ENCODE measurements at places on chromosomes 16 and 17.

- no peak for DNase-seq
These were observed 541 bp downstream of the GPT2 start for GRCh38 chr16:46884513-46885293.

DNA sequence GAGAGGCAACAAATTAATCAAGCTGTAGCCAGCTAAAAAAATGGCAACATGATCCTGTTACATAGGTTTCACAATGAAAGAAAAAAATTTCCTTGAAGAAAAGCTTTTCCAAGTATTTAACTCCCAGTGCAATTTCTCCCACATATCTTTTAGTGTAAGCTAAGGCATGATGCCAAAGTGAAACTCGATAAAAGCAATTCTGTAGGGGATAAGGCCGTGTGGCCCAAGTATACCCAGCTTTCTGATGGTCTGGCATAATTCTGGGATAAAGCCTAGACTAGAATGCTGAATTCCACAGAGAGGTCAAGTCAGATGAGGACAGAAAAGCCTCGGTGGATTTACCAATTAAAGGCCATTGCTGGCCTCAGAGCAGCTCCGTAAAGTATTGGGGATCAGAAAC is 36.2 kb downstream of the CTCF start:
- no peak for DNase-seq

GRCh38 chr16:54000361-54000760 is 286.2 kb downstream of the IRX3 start:
- DNase-seq = no peak

DNA sequence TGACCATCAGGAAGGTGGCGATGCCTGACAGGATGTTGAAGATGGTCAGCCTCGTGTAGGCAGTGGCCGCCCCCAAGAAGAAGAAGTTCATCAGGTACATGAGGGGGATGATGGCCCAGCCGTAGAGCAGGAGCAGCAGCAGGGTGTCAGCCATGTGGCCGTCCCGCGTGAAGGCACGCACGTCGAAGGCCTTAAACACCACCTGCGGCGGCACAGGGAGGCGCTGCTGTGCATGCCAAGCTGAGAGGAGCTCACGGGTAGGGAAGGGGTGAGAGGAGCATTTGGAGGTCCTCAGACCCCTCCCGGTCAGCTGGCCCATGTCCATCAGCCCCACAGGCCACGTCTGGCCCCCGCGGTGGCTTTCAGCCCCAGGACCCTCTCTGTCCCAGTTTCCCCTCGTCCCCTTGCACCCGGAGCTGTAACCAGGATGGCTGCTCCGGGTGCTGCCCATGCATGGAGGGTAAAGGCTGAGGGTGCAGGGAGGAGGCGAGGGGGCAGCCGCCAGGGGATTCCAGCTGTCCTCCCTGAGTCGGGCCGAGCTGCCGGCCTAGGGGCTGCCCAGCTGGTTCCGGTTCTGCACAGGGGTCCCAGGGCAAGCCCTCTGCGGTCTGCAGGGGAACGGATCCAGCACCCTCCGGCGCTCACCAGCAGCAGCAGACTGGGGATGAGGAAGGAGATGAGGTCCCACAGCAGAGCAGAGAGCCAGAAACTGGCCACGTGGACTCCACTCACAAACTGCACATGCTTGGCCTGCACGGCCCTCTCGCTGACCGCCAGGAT is 17.1 kb upstream of the RNPS1 start:
- no peak for DNase-seq

DNA sequence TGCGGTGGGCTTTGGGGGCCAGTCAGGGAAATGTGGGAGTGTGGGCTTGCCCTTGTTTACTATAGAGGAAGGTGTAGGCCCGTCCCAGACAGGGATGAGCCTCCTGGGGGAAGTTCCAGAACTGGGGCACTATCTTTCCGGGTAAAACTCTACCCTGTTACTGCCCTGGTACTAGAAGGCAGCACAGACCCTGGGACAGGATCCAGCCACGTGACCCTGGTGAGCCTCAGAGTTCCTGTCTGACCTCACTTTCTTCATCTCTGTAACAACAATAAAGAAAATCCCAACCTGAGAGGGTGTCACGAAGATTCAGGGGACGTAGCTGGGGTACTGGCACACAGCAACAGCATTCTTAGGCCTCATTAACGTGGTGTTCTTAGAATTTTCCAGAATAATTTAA is 239.6 kb upstream of the FOXF1 start:
- DNase-seq = no peak
